NCI-H2029 (cell line): ENCODE measurements at places on chromosomes 3 and 15.

DNA sequence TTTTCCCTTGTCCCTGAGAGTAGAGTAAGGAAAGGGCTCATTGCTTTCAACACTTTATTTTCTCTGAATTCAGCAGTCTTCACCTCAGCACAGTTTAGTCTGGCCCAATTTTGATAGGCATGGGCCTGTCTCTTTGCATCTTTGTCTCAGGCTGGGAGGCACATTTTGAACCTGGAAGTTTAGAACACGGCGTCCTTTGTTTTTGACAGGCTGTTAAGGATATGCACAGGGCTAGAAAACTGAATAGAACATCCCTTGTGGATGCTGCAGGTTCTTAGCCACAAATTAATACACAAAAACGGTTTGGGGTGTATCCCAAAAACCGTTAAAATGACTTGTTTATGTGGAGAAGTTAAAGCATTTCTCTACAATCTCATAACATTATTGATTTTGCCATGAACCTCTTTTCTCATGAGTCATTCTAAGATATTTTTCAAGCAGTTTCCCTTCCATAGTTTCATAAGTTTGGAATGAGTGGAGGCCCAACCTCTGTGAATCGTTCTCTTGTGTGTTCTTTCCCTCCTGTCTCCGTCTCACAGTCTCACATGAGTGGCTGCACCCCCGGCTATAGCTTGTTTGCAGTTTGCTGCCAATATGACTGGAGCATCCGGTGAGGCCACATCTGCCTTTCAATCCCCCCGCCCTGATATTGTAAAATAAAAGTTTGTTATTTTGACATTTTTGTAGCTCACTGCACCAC lies 192.9 kb upstream of the EIF1B start:
- no peak for DNase-seq

DNA sequence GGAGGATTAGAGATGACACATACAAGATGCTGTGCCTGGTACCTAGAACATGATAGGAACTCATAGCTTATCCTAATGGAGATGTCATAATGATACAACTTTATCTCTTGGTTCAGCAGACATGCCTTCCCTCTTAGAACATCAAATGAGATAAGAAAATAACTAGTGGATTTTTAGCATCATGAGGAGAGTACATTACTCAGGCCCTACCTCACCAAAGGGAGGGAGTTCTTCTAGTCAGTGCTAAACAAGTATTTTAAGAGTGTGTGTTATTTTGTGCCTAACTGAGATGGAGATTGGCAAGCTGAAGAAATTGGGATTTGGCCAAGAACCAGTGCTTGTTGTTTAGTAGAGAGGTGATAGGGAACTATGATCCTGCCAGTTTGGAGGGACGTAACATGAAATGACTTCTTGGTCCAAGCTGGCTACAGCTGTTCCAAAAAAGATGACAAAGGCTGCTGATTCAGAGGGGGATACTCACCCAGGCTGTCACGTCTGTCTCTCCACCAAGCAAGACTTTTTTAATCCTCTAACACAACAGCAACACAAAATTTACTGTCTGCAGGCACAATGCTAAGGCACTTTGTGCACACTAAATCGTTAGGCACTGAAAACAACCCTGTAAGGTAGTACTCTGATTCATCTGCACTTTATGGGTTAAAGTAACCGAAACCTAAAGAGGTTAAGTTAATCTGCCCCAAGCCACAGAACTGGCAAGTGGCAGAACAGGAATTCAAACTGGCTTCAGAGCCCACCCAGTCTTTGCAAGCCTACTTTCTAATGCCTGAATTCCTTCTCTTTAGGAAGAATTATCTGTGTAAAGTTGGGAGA lies 126.5 kb downstream of the CMSS1 start:
- no peak for DNase-seq

- DNase-seq, result no peak
These were observed 54.2 kb upstream of the SEMA6D start for GRCh38 chr15:47663101-47663500.

- no peak for DNase-seq
These were observed 96.0 kb downstream of the IQSEC1 start for GRCh38 chr3:12977117-12977808.

DNA sequence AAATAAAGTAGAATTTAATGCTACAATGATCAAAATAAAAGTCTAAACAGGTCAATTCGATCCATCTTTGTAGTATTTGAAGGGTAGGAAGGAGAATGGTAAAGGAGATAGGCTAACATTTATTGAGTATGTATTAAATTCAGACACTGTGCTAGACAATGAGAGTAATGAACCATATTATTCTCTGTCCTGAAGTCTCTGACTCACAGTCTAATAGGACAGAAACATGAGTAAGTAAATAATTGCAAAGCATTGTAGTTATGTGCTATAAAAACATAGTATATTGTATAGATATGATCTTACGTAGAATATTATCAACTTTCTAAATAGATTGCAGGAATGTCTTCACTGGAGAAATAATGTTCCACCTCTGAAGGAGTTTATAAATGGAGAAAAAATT lies 64.5 kb downstream of the MDFIC2 start:
- DNase-seq, result no peak

GRCh38 chr3:116716490-116716889 lies 6.9 kb downstream of the TUSC7 start:
- DNase-seq, result no peak

DNA sequence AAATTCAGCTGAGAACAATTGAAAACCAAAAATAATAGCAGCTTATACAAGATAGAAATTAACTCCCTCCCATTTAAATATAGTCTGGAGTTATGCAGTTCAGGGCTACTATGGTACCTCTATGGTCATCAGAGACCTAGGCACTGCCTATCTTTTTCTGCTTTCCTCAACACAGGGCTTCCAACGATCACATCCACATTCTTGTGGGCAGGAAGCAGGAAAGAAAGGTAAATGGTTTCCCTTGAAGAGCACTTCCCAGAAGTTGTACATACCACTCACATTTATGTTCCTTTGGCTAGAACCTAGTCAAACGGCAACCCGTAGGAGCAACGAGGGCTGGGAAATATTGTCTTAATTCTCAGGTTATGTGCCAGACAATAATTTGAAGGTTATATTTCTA lies 197.7 kb upstream of the PRICKLE2 start:
- no peak for DNase-seq

DNA sequence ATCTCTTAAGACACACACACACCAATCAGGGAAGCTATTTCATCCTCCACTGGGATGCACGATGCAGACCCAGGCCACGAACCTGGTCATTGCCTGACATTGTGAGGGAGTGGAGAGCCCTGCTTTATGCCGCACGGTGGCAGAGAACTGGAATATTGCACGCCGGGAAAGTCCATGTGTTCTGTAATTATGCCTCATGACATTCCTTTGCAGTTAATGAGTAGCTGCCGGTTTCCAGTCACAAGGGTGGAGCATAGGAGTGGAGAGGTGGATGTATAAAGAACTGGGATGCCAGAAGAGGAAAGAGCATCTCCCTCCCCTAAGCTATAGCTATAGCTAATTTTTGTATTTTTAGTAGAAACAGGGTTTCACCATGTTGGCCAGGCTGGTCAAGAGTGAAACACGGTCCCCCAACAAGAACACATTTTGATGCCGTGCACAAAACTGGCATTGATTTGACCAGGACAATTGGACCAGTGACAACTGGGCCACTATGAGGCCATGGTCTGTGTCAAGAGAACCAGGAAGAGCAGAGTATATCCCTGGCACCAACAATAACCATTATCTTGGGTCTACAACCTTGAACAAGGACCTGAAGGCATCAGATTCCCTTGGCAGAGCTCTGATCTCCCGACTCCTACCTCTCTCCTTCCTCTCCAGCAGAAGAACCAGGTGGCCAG lies 51.4 kb downstream of the SH3BP5 start:
- DNase-seq, result peak; percentile 36

GRCh38 chr3:170876537-170876936 lies 6.5 kb upstream of the RPL22L1 start:
- DNase-seq, result no peak

GRCh38 chr3:110533089-110533488 lies 538.5 kb upstream of the NECTIN3 start:
- DNase-seq, result no peak

GRCh38 chr3:119631516-119631915 lies 28.9 kb downstream of the POPDC2 start:
- no peak for DNase-seq

DNA sequence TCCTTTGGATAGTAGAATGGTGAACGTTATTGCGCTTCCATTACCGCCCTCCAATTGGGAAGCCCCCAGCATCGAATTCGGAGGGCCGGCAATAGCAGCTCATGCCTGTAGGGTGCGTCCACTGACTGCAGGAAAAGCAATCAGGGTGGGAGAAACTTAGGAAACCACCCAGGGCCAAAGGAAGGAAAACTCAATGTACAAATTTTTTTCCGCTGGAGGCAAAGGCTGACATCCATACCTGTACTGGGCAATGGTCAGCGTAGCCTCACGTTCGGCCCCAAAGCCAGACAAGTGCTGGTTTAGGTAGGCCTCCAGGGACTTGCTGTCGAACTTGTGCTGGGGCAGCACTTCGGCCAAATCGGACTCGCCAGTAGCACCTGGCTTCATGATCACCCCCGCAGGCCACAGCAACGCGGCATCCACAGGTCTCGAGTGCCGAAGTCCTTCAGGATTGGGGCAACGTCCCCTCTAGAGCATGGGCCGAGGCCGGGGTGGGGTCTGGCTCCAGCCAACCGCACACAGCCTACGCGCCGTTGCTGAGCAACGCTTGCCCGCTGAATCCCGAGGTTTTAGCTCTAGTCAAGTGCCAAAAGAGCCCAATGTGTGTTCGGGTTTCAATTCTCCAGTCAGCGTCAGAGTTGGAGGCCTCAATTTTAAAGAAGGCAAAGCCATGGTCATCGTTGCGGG lies at the start of gene ACAD11:
Gene ACAD11 (minus strand): TSS at position 445 of the 687 bp plus-strand sequence. CDS start 58 bp downstream, at position 387.
- DNase-seq, result peak; percentile 35

- DNase-seq, result no peak
These were observed 2.9 kb downstream of the GTF2E1 start for GRCh38 chr3:120745466-120745865.

GRCh38 chr15:28099555-28100140 lies 533 bp upstream of the OCA2 start:
- no peak for DNase-seq

DNA sequence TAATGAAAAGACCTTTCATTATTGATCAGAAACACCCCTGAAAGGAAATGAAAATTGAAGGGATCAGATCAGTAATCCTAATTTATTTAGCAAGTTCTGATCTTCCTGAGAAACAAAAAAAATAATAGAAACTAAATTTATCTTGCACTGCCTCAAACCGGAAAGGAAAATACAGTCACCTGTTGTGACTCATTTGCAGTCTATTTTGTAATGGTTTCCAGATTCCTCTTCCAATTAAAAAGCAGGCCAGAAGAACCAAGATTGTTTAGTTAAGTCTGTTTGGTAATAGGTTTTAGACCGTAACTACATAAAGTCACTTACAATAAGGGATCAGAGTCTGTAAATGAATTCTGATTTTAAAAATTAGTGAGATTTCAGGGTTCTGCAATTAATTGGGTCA lies 49.7 kb upstream of the ATOSA start:
- no peak for DNase-seq

GRCh38 chr3:186255703-186256331 lies 106.2 kb downstream of the DGKG start:
- DNase-seq, result no peak

DNA sequence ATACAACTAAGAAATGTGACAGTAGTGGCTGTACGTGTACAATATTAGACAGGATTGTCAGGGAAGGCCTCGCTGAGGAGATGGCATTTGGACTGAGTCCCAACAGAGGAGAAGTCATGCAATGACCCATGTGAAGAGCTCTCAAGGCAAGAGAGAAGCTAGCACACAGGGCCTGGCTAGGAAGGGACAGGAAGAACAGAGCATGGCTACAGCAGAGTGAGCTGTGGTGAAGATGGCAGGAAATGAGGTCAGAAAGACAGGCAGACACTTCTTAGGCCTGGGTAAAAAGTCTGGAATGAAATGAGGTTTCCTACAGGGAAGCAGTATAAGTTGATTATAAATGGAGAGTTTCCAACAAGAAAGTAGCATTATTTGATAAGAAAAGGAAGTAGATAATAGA lies 33.2 kb upstream of the LEKR1 start:
- peak; percentile 74 for DNase-seq

GRCh38 chr3:151225040-151225975 lies 22.3 kb upstream of the GPR171 start:
- DNase-seq, result no peak

GRCh38 chr3:171363202-171363601 lies 97.0 kb downstream of the TNIK start:
- no peak for DNase-seq

DNA sequence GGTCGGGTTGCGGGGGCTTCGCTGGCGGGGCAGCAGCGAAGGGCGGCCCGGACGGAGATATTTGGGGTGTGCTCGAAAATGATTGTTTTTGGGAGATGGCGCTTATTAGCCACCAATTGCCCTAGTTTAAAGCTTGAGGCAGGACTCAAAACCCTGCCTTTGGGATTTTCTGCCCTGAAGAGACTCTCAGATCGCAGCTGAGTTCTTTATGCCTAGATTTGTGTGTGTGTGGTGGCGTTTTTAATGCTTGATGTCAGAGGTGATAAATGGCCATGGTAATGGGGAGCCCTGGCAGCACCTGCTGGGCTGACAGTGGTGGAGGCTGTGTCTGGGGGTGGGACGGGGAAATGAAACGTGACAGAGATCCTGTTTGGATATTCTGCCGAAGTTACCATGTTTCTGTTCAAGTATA lies 604 bp downstream of the KCTD6 start:
- no peak for DNase-seq

DNA sequence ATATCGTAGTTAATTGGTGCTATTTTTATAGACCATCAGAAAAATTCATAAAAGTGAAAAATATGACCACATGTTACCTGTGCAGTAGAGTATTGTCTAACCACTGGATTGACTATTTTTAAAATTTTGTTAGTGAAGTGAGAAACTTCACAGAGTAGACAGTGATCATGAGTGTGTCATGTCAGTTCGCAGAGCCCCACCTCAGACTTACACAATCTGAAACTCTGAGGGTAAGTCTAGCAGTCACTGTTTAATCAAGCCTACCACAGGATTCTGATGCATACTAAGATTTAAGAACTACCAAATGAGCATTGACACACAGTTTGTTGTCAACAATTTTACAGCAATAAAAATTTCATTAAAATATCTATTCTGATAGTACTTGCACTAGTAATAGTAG lies 552.9 kb upstream of the SUCLG2 start:
- DNase-seq, result no peak

DNA sequence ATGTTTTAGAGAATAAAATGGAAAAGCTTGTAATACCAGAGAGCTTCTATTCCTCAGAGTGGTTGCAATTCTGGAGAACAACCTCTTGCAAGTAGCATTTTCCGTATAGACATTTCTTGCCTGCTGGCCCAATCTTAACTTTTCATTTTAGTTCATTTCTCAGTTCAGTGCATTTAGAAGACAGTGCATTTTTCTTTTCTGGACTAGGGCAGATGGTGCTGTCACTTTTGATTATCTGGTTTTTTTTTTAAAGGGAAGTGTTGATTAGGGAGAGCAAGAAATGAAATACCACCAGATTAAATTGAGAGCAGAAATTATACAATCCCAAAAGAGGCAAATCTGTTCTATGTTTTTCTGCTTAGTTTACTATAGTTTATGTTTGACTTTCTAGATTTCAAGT lies 172.7 kb downstream of the GHSR start:
- DNase-seq, result no peak
